Central memory CD8-positive, alpha-beta T cell (primary cell): ENCODE measurements at places on chromosomes 16 and 17.
A peak's percentile ranks its signal among the peaks of the same experiment; 100 is the strongest.

DNA sequence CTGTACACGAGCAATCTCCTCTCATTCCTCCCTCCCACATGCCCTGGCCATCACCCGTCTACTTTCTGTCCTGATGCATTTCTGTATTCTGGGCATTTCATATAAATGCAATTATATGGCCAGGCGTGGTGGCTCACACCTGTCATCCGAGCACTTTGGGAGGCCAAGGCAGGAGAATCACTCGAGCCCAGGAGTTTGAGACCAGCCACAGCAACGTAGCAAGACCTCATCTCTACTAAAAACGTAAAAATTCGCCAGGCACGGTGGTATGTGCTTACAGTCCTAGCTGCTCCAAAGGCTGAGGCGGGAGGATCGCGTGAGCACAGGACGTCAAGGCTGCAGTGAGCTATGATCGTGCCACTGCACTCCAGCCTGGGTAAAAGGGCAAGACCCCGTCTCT, 4.8 kb downstream of the MEAK7 start:
- no peak for DNase-seq

- no peak for DNase-seq
These were observed 2.9 kb upstream of the EPX start for GRCh38 chr17:58189436-58190146.

GRCh38 chr16:49641250-49641649, 214.7 kb downstream of the ZNF423 start:
- DNase-seq, result no peak

- no peak for DNase-seq
These were observed 17.0 kb downstream of the MPO start for GRCh38 chr17:58263773-58264172.

GRCh38 chr17:50445730-50446325, 19.8 kb downstream of the ACSF2 start:
- DNase-seq, result no peak

DNA sequence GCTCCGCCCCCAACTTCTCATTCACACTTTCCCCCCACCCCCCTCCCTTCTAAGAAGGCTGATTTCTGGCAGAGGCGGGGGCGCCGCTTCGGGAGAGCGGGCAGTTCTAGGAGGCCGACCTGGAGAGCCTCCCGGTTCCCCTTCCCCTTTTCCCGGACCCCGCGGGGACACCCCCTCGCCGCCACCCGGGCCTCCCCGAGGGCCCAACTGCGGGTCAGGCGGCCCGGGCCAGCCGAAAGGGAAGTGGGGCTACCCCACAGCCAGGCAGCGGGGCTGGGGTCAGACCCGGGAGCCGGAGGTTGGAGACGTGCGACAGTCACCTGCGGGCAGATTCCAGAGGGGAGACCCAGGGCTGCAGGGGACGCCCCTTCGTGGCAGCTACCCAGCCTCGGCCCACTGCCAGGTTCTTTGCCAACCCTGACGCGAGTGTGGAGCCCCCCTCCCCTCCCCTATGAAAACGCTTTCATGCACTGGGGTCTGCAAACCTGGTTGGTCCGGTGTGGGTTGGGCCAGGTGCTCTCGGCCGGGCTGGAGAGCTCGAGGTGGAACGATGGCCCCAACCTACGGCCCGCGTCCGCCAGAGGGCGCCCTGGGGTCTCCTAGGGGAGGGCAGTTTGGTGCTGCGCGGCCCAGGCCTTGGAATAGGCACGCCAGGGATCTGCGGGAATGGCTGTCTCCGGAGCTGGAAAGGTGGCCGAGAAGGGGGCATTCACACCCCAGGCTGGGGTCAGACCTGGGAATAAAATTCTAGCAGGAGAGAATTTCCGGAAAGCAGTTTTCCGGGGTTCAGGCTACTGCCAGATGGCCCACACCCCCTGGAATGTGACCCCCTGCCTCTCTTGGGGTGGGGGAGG, 721 bp upstream of the SOCS3 start:
- peak; percentile 92 for DNase-seq

GRCh38 chr17:4545217-4545951, 9.8 kb downstream of the MYBBP1A start:
- DNase-seq, result no peak

DNA sequence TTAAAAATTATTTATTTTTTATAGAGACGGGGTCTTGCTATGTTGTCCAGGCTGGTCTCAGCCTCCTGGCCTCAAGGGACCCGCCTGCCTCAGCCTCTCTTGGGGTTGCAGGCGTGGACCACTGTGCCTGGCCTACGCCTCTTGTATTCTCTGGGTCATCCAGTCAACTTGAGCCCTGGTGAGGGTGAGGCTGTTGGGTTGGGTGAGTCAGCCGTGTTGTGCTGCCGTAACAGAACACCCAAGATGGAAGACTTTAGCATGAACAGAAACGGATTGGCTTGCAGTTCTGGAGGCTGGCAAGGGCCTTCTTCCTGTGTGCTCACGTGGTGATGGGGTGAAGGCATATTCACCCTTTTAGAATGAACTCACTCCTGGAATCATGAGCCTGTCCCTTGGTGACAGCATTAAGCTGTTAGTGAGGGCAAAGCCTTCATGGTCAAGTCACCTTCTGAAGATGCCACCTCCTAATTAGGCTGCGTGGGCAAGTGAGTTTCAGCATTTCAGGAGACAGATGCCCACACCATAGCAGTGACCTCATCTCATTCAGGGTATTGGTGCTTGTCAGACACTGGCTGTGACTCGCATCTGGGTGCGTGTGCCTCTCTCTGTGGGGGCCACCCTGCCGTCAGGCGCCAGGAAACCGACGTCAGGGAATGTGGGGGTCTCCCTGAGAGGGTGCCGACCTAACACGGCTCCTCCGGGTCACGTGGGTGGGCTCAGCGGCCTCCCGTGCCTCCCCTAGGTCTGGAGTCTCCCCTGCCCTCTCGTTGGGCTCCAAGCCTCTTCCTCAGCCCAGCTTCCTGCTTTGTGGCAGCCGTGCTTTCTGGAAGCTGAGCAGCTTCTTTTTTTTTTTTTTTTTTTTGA, 49.8 kb downstream of the WDR45B start:
- DNase-seq, result no peak

GRCh38 chr16:87245511-87245910, 71.7 kb downstream of the C16orf95 start:
- no peak for DNase-seq

DNA sequence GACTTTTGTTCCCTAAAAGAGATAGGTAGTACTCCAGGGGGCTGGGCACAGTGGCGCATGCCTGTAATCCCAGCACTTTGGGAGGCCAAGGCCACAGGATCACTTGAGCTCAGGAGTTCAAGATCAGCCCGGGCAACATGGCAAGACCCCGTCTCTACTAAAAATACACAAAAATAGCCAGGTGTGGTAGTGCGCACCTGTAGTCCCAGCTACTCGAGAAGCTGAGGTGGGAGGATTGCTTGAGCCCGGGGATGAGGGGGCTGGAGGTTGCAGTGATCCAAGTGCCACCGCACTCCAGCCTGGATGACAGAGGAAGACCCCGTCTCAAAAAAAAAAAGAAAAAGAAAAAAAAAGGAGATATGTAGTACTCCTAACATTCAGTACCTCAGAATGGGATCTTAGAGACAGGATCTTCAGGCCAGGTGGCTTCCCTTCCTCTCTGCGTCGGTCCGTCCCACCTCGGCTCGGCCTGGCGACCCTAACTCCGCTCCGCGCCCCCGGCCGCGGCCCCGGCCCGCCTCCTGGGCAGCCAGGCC, 89.6 kb downstream of the CDC27 start:
- DNase-seq, result no peak

- DNase-seq, result no peak
These were observed 30.4 kb downstream of the RAI1 start for GRCh38 chr17:17711641-17712162.

GRCh38 chr16:52422307-52422706, 124.6 kb downstream of the TOX3 start:
- DNase-seq, result no peak

GRCh38 chr16:23801378-23801777, 34.4 kb upstream of the PRKCB start:
- peak; percentile 53 for DNase-seq

- no peak for DNase-seq
These were observed 61.7 kb upstream of the SMURF2 start for GRCh38 chr17:64723781-64724180.

- no peak for DNase-seq
These were observed 29.8 kb downstream of the ITGAE start for GRCh38 chr17:3771140-3771539.

- no peak for DNase-seq
These were observed 185.9 kb downstream of the SEC14L1 start for GRCh38 chr17:77326636-77327035.

DNA sequence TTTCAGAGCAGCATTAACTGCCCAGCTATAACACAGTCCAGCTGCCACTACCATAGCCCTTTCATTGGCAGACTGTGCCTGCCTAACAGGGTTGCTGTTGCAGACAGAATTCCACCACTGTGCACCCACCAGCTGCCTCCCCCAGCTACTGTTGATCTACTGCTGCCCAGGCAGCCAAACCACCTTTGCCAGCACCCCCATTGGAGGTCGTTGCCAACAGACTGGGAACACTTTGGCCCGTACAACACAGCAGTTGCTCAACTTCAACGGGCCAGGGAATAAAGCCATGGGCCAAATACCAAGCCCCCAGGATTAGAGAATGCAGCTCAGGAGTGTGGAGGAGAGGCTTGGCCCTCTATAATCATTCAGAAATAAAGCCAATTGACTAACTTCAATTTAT, 473.6 kb downstream of the CDH11 start:
- no peak for DNase-seq

- DNase-seq, result no peak
These were observed 10.3 kb upstream of the NACA2 start for GRCh38 chr17:61601297-61601696.

DNA sequence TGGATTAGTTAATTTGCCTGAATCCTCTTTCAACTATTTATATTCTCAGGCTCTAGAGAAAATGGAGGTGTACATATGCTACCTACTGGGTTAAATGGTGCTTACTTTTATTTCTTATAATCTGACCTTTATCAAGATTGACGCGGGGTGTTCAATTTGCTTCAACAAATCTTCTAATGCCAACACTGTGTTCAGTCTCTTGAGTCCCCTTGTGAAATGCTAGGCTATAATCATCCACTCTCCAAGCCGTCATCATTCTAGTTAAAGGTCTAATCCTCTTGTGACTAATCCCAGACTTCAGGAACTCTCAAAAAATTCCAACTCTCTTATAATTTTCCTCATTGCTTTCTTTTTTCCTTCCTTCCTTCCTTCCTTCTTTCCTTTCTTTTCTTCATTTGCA, 1396.2 kb downstream of the CDH8 start:
- no peak for DNase-seq

- no peak for DNase-seq
These were observed 2.2 kb upstream of the KRT19 start for GRCh38 chr17:41530062-41531048.

DNA sequence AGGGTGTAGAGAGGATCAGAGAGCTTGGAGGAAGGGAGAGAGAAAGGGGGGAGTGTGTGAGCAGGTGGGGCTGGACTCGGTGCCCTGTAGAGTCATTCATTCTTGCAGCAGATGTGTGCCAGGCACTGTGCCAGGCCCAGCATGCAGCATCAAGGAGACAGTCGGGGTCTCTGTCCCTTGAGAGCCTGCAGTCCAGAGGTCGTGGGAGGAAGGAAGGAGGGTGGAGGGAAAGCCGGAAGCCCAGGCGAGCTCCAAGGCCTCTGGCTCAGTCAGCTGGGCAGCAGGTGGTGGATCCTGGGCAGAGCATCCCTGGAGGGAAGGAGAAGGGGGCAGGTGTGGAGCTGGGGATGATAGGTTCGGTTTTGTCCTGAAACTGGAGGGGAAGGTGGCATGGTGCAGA, 27.5 kb downstream of the EPN2 start:
- no peak for DNase-seq

- no peak for DNase-seq
These were observed 11.6 kb downstream of the FBXL19 start for GRCh38 chr16:30934827-30935557.

GRCh38 chr17:57984936-57985674, 2.9 kb downstream of the VEZF1 start:
- no peak for DNase-seq

DNA sequence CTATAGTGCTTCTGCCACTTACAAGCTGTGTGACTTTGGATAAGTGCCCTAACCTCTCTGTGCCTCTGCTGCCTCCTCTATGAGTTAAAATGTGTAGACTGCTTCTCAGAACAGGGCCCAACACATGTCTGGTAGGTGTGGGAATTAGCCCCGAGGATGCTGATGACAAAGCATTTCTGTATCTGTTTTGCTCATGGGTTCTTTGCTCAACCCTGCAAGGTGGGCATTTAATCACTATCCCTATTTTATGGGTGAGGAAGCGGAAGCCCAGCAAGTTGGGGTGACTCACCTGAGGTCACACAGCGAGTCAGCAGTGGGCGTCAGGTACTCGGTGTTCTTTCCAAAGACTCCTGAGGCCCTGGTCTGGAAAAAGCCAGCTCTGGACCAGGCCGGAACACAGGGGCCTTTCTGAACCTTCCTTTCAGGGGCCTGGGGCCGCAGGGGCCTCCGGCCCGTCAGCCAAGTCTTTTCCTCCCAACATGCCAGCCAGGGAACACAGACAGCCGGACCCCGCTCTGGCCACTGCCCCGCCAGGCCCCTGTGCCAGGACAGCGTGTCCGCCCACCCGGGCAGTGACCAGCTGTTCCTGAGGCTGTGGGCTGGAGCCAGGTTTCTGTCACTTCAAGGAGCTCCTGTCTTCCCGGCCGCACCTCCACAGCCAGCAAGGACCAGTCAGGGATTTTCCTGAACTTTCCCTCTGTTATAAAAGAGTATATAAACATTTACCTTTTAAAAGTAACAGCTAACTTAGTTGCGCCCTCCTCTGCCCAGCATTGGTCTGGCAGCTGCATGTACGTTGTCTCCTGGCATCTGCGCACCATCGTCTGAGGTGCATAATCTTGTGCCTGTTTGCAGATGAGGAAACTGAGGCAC, 62.5 kb downstream of the SREBF1 start:
- no peak for DNase-seq

- DNase-seq, result no peak
These were observed 53.4 kb downstream of the MEOX1 start for GRCh38 chr17:43608313-43608712.

DNA sequence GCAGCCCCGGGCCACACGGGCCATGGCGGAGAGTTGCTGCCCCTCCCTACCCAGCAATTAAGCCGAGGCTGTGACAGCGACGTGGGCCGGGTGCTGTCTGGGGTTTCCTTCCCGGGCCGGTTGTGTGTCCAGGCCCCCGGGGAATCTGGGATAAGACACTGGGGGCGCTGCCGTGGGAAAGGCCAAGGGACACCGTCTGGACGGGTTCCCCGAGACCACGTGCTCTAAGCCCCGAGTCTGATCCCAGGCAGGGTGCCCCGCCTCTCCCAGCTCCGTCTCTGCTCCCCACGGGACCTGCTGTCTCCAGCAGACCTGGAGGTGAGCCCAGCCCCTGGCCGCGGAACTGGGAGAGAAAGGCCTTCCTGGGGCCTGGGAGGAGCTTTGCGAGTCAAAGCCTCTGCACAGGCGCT, 92.2 kb downstream of the IRX3 start:
- DNase-seq, result no peak

DNA sequence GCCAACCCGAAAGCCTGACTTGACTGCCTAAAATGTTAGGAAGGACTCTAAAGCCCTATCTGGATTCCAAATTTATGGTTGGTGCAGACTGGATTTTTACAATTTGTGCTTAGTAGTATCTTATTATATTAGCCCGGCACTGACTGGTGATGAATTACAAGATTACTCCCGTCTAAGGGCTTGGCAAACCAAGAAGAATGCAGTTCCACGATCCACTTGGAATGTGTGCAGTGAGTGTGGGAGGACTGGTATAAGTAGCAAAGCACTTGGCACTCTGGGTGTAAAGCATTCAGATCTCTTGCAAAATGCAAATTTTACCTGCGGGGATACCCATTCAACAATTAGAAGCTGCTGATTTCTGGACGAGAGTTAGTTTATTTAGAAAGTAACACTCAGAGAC, 539.4 kb downstream of the MAF start:
- DNase-seq, result no peak

- DNase-seq, result no peak
These were observed 99.4 kb downstream of the IRF8 start for GRCh38 chr16:85998171-85998867.
